ENCODE measurements at places on chromosomes 3 and 15.
A peak's percentile ranks its signal among the peaks of the same experiment; 100 is the strongest.

GRCh38 chr3:34207002-34207401 is 408.6 kb downstream of the PDCD6IP start:
- DNase-seq: no peak

- DNase-seq: no peak
Measured at GRCh38 chr3:143158014-143158988, 38.7 kb downstream of the CHST2 start.

GRCh38 chr15:92847841-92848240 is 52.3 kb upstream of the CHD2 start:
- DNase-seq: no peak

GRCh38 chr15:43775411-43775965 is 1.3 kb downstream of the ELL3 start:
- peak; percentile 50 for DNase-seq

GRCh38 chr3:178063461-178063860 is 472.8 kb upstream of the KCNMB2 start:
- DNase-seq: no peak

DNA sequence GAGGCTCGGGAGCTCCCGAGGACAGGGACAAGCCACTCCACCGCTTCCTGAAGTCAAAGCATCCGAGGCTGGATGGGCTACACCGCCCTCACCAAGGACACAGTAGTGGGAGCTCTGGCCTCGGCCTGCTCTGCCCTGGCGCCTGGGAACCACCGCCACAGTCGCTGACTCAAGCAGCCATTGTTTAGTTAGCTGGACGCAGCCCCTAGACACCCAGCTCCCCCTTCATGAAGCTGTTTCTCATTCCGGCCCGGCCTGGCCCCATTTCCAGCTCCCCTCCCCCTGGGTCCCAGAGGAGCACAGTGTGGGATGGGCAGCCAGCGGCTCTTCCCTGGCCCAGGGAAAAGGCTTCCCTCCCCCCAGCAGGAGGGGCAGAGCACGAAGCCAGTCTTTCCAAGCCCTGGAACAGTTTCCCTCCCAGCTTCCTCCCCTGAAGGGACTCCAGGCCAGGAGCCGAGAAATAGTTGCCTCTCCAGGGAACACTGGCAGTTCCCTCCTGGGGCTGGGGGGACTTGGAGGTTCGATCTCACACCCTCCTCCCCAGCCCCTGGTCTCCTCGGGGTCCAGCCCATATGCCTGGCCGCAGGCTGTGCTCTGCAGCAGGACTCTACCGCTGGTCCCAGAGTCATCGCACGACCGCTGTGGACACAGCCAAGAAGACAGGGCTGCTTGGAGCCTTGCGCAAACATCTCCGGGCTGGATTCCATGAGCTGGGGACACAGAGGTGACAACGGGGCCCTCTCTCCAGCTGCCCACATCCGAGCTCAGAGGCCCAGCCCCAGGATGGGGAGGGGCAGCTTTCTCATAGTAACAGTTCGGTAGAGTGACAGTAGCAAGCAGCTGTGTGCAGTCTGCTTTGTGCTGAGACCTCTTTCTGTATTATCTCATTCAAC is 10.0 kb downstream of the PLXND1 start:
- no peak for DNase-seq

DNA sequence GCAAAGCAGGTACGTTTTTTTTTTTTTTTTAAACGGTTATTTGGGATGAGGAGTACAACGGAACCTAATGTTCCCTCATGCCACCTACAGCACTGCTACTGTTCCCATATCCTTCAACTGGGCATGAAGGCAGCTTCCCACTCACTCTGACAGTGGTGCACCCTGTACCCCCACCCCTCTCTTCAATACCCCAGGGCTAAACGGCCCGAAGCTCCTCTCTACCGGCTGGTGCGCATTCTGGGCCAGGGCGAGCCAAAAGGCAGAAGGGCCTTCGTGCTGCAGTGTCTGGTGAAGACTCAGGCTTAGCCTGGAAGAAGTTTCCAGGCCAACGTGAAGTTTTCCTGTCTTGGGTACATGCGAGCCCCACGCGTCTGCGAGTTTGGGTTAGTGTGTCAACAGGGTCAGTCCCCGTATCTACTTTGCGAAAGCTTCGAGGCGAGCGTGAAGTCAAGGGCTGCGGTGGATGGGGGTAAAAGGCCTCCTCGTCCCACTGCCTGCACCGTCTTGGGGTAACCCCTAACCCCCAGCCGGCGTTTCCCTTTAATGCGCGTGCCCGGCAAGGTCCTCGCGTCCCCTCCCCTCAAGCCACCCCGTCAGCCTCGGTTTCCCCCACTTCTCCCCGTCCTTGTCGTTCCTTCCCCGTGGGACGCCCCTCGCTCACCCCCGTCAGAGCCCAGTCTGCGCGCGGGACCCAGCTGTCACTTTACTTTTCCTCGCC is 765 bp upstream of the UBE2E2 start:
- no peak for DNase-seq

GRCh38 chr3:171967932-171968678 is 71.3 kb upstream of the FNDC3B start:
- no peak for DNase-seq

GRCh38 chr15:64911311-64912186 is at the start of gene ANKDD1A:
Gene ANKDD1A, plus strand, starts transcription at chr15:64911902. Its CDS starts 29 bp downstream, at chr15:64911931.
- DNase-seq: peak; percentile 91

DNA sequence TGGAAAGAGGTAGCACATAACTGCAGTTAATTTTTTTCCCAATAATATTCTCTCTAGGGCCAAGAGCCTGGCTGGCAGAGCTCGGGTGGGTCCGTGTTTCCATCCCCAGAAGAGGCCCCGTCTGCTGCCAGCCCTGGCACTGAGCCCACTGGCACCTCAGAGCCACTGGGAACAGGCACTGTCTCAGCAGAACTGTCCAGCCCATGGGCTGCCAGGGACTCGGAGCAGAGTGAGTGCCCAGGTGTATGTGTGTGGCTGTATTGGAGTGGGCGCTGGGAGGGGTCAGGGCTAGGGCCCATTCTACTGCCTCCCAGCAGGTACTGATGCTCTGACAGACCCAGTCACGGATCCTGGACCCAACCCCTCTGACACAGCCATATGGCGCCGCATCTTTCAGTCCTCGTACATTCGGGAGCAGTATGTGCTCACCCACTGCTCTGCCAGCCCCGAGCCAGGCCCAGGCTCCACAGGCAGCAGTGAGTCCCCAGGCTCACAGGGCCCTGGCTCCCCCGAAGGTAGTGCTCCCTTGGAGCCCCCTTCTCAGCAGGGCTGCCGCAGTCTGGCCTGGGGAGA is 8.9 kb downstream of the VWA5B2 start:
- no peak for DNase-seq

DNA sequence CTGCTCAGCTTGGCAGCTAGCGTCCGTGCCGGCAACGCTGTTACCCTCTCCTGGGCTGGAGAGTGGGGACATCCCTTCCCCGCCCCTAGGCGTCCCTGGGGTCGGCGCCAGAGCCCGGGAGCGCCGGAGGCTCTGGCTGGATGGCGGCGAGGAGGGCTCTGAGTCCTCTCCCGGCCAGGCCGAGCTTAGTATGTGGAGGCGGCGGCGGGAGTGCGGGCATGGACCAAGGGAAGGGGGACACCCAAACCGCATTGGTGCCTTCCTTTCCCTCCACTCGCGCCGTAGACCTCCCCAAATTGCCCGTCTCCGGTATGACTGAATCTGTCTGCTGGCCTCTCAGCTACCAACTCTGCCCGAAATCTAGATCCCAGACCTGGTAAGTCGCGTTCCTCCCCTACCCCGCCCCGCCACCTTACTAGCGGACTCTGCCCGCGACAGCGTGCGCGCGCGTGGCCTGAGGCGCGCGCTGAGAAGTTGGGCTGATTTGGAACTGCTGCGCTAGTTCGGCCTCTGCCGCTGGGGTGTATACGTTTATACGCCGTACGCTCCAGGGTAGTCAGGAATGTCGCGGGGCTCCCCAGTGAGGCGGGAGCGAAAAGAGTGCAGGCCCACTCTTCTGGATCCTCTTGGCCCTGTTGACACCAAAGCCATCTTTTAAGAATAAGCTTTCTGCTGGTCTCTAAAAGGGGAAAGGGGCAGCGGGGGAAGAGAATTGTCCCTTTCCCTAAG is 12.2 kb downstream of the ZIC1 start:
- DNase-seq: no peak

DNA sequence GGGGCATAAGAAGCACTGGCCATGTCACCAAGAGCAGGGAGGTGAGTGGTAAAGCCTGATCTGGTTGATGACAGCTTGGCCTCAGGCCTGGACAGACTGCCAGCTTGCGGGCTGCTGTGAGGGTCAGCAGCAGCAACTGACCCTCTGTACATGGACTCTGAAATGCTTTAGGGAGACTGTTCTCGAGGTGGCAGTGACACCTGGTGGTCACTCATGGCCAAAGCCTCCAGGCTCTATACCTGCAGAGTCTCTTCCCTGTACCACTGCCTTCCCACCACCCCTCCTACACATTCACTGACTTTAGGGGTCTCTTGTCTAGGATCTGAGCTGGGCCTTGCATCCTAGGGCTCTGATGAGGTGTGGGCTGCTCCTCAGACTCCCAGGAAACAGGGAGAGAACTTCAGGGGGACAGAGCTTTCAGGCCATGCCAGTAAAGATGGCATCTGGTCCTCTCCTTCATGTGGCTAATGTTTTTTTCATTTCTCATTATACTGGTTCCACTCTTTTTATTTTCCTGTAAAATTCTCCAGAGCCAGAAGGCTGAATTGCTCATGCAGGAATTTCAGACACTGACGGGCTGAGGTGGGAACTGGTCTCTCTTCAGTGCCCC is 17.2 kb upstream of the TIMP4 start:
- DNase-seq: no peak

GRCh38 chr3:39405687-39406367 is 693 bp upstream of the RPSA start:
- DNase-seq: no peak

- DNase-seq: no peak
Measured at GRCh38 chr3:190132371-190132770, 11.7 kb upstream of the P3H2 start.

- DNase-seq: no peak
Measured at GRCh38 chr15:90701048-90701447, 16.1 kb upstream of the BLM start.

DNA sequence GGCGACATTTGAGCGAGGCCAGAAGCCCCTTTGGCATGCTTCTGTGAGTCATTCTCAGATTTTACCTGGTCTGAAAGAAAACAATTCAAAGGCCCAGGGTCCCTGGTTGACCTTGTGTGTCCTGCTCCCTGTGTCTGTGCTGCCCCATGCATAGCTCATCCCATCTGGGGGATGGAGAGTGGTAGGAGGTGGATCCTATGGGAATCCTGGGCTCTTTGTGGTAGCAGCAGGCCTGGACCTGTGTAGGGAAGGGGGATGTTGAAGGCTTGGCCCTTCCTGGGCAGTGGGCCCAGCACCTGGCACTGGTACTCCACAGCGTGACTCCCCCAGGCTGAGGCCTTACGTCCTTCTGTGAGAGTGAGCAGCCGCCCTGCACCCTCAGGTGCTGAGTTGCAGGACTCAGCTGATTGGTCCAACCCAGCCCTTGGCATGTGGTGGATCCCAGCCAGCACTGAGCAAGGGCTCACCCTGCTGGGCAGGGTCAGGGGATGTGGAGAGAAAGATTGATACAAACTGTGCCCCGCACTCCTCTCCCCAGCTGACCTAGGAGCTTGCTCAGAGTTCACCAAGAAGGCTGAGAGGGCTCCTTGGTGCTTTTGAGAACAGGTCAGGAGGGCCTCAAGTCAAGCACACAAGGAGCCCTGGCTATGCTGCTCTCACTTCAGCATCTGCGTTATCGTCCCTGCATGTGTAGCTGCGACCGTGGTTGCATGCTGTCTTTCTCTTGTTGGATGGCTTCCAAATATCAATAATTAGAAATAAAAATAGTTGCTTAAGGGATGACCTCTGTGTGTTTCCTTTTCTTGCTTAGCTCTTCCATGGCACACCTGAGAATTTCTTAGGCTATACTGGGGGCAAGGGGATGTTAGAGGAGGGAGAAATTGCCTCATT is 21.4 kb upstream of the JMJD7 start:
- DNase-seq: peak; percentile 23

DNA sequence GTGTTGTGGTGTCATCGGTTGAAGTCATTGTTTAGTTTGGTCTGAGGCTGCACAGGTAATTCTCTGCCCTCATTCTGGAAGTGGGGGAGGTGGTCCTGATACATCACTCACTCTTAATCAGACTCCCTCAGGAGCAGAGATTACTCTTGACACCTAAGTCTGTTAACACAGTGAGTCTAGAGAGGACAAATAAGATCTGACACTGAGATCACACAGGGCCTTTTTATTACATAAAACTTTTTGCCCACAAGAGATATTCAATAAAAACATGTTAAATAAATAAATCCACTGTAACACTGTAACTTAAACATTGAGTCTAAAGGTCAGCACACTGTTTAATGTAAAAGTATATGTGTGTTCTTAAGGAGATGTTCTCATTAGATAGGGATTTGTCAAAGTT is 57.1 kb upstream of the MBNL1 start:
- no peak for DNase-seq

- no peak for DNase-seq
Measured at GRCh38 chr3:4409971-4410573, 57.0 kb downstream of the SUMF1 start.

DNA sequence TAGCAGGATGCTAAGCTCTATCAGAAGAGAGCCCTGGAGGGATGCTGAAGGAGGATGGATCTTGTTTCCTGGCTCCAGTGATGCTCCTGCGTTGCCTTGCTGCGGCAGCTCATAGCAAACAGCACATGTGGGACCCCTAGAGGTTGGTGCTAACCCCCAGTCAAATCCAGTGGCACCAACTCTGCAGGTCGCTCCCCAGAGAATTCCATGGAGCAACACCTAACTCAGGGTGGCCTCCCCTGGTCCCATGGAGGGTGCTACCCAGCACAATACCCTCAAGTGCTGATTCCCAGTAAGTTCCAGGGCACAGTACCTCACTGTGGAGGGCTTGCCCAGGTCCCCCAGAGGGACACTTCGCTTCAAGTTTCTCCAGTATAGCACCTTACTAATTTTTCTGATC is 231.2 kb downstream of the NEK10 start:
- DNase-seq: no peak

GRCh38 chr3:53194210-53195065 is 33.4 kb downstream of the PRKCD start:
- peak; percentile 9 for DNase-seq

DNA sequence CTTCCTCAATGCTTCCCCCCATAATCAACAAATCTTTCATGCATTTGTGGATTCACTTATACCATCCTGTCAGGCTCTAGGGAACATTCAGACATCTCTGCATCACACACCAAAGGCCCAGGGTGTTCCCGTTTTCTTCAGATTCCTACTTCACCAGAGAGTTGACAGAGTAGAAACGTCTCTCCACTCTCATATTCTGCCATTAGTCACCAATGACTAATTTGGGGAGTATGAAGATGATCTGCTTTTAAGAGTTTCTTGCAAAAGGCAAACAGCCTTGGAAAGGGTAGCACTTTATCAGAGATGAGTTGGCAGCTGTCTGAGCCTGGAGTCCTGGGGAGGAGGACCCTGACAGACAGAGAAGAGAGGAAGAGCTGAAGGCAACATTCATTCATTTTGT is 55.8 kb upstream of the DGKG start:
- no peak for DNase-seq

DNA sequence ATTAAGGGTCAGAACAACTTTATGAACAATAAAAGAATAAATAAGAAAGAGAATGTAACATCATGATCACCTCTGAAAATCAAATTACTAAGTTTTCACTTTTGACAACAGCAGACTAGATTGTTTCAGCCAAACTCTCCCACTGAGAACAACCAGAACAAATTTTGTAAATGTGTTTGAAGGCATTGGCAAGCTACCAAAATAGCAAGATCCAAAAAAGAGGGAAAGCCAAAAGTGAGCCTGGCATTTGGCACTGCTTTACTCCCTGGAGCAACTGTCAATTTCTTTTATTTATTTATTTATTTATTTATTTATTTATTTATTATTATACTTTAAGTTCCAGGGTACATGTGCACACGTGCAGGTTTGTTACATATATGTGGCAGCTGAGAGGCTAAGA is 67.2 kb downstream of the CFAP44 start:
- DNase-seq: no peak

Measured in NCI-H1105 (cell line).